ENCODE measurements at places on chromosomes 2 and 18. TPM values are rescaled to one million over a fixed set of nuclear protein-coding genes. Genes with fewer than 3 reads are reported as not detected.
A peak's percentile ranks its signal among the peaks of the same experiment; 100 is the strongest.

Gene CDH2
- 489 TPM for total RNA-seq

GRCh38 chr18:9684881-9685614 is 23.1 kb upstream of the RAB31 start:
- no peak for DNase-seq

DNA sequence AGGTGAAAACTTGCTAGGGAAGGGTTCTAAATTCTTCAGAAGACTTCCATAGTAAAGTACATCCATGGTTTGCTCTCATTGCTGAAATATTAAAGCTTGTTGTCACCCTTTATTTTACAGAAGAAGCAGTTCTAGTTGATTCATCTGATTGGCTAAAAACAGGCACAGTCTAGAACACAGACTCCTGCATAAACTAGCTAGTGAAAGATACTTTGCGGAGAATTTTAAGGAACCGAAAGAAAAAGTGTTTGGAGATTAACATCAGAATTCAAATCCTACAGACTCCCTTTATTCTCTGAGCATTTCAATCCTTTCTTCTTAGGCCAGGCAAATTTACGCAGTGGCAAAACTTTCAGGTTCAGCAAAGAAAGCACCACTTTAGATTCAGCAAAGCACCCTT is 1076.5 kb upstream of the ZEB2 start:
- DNase-seq, result no peak

DNA sequence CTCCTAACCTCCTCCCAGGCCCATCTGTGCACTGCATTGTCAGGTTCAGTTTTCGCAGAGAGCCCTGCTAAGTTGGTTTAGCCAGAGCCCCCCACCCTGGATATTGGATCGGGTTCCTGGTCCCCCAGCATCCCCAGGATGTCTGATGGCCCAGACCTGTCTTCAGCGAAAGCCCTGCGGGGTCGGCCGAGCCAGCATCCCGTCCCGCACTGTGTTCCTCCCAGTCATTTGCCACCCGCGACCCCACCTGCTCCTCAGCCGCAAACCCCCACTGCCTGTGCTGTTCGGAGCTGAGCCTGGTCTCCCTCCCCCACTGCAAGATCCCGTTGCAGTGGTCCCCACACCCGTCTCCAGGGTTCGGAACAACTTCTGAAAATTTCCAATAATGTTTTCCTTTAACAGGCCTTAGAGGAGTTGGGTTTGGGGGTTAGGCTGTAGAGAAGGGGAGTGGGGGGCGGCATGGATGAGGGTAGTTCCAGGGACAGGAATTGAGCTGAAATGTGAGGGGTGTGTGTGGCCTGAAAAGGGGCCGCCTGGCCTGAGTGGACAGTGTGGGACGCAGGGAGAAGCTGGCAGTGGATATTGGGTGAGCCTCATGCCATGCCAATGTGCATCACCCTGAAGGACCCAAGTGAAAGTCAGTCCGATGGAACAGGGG is 1.6 kb upstream of the COPS9 start:
- DNase-seq, result peak; percentile 44

Gene IL1F10
- total RNA-seq, result not detected

GRCh38 chr2:234625626-234626250 is 128.9 kb upstream of the ARL4C start:
- DNase-seq, result no peak

GRCh38 chr2:196399096-196399495 is 227.7 kb upstream of the STK17B start:
- DNase-seq, result no peak

Gene CFAP210
- total RNA-seq, result 1.9 TPM

DNA sequence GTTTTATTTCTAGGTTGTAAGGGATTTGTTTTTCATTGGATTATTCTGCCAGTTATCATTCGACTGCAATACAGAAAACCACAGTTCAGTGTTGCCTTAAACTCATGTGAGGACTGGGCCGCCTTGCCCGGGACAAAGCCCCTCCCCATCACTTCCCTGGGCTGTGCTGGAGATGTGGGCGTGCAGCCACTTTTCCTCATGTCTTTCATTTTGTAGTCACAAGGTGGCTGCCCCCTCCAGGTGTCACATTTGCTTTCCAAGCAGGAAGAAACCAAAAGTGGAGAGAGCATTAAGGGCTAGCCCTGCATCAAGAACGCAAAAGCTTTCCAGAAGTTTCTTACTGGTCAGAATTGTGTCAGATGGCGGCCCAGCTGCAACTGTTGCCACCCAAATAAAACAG is 492.5 kb upstream of the ID2 start:
- peak; percentile 67 for DNase-seq
